ENCODE measurements at places on chromosomes 1 and 21.

DNA sequence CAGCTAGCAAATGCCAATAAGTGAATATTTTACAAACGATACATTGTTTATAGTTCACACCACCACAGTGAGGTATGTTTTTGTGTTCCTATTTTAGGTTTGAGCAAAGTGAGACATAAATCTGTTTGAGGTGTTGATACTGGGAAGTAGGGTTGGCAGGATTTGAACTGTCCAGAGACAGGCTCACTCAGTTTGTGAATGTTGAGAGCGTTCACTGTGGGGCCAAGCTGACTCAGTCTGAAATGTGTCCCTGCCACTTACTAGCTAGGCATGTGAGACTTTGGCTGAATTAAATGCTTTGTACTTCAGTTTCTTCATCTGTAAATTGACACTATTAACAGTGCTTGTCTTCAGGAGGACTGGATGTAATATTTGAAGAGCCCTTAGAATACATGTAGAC, 35.1 kb downstream of the DIRAS3 start:
- no peak for DNase-seq

- no peak for DNase-seq
Measured at GRCh38 chr1:94927405-94928175, 680 bp upstream of the CNN3 start.

GRCh38 chr1:25577134-25577920, 33.9 kb downstream of the LDLRAP1 start:
- DNase-seq: no peak

- no peak for DNase-seq
Measured at GRCh38 chr1:226680653-226681052, 58.4 kb downstream of the ITPKB start.

DNA sequence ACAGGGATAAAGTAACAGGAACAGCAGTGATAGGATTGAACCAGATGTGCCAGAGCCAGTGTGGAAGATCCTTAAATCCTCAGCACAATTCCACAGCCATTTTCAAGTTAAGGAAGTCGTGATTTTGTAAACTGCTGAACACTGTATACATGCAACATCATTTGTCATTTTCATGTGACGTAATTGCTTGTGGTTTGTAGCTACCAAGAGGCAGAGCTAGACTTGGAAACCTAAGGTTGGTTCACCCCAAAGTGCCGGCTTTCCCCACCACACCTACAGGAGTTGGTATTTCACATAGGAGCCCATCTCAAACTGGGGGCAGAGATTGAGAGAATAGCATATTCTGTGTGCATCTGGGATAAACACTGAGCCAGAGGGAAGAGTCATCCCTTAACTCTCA, 113.9 kb downstream of the CAPN8 start:
- no peak for DNase-seq

DNA sequence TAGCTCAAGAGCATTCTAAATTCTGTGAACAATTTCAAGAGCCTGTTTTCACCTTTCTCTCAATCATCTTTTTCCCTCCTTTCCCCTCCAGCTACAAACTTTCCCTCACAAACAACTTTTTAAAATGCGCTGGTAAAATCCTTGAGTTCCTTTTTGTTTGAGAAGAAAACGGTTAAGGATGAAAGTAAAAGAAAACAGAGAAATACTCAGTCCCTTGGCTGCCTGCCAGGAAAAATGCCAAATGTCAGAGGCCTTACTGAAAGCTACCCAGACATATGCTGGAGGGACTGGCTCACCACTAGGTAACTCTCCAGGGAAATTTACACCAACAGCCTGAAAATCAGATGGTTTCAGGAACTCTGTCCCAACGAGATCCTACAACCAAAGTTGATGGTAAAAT, 11.0 kb upstream of the SERBP1 start:
- no peak for DNase-seq

GRCh38 chr21:25837533-25838265, 102.9 kb downstream of the GABPA start:
- no peak for DNase-seq

DNA sequence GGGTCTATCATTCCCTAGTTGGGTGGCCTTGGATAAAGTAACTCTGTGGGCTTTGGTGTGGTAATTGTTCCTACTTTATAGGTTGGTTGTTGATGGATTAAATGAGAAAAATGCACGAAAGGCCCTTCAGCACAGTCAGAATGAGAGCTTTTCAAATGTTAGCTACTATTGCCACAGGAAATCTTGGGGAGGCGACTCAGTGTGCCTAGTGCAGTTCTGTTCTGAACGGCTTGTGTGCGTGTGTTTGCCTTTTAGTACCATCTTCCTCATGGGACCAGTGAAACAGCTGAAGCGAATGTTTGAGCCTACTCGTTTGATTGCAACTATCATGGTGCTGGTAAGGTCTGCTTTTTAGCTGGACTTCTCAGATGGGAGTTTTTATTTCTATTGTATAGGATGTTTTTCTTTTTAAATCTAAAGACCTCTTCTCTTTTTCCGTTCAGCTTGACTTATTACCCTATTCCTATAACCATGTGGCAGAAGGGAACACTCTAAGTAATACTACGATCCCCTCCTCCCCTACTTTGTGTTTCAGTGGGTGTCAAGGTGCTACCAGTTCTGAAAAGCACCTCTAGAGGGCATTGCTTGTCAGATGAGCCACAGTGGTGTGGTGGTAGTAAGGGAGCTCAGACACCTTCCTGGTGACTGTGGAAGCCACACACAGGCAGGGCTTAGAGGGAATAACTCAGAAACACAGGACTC, 9.2 kb downstream of the SFT2D2 start:
- peak; percentile 54 for DNase-seq

DNA sequence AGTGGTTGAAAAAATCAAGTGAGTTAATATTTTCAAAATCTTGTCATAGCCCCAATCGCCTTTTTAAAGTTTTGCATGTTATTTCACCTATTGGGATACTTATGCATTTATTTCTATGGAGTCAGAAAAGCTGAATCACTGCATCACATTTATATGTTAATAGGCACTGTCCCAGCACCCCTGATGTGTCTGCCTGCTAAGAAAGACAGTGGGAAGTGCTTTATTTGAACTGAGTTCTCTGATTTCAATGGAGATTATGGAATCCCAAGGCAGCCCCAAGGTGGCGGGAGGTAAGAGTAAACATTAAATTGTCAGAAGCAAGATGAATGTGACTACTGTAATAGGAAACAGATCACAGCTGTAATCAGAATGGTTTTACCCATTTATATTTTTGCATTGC, 2225.7 kb downstream of the NCAM2 start:
- DNase-seq: no peak

GRCh38 chr1:150516616-150517015, 1.1 kb downstream of the FALEC start:
- no peak for DNase-seq

DNA sequence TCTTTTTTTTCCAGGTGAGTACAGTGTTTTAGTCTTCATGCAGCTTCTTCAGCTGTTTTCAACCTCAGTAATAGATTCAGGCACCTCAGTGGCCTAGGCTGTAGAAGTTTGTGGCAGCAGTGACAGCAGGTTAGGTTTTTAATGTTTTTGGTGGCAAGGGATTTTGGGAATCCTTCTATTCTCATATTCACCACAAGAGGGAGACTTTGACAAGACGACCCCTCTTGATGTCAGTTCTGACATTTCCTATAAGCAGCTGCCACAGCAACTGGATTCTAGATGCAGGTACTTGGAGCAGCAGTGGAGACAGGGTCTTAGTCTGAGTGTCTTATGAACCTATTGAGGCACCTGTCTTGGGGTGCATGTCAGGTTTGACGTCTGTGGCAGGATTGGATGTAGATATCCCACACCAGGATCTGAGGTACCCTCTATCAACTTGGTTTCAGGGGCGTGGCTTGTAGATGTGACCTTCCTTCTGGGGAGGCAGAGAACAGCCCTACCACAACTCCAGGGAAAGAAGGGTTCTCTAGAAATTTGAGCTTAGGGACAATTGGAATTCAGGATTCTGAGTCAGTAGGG, 1104.2 kb upstream of the TMPRSS15 start:
- DNase-seq: no peak

DNA sequence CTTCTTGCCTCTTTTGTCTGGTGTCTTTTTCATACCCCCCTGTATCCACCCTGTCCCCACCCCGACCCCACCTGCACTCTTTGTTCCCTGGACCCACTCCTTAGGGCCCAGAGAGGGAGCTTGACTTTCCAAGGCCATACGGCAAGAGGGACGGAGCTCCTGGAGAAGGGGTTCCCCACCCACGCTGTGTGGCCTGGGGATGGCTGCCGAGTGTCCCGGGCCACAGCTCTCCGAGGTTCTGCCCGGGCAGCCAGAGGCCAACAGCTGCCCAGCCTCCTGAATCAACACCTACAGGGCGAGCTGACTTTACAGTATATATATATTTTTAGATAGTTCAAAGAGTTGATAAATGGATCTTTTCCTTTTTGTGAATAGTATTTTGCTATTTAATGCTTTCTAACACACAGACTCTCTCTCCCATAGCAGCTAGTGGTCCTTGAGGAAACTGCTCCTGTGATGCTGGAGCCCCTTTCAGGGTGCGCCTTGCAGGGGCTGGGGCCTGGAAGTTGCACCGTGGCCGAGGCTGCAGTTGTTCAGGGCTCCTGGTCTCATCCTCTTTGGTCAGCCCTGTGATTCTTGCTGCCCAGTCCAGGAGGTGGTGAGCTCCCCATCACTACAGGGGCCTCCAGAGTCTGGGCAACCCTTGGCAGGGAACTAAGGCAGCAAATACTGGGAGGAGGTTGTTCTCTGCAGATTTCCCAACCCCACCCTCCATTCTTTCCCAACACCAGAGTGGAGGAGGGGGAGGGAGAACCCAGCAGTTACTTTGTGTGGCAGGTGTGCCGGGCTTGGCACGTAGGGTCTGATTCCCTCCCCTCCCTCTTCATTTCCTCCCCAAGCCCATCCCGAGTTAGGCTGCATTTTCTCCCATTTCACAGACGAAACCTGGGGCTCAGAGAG, 321.6 kb downstream of the PTPRU start:
- DNase-seq: no peak

DNA sequence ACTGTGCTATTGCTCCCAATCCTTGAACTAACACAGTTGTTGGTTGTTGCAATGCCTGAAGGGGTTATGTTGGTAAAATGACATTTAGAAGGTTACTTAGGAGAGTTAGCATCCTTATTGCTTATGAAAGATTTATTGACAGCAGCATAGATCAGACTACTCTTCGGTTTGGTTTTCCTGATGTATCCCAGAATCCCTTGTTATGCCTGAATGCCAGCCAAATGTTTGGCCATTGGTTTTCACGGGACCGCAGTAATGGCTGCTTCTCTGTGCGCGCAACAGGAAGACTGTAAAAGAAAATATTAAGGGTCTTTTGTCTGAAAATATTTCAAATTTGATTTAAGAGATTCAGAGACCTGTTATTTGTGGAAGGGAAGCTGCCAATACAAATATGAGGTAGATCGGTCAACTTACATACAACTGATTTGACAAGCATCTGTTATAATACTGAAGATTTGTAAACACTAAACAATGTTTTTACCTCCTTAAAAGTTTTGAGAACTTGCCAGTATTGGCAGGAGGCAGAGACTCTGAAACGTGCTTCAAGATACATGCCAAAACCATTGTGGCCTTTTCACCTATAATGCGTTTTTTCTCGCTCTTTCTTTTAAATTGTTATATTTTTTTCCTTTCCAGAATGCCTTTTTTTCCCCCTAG, 8.3 kb downstream of the NFIA start:
- no peak for DNase-seq

DNA sequence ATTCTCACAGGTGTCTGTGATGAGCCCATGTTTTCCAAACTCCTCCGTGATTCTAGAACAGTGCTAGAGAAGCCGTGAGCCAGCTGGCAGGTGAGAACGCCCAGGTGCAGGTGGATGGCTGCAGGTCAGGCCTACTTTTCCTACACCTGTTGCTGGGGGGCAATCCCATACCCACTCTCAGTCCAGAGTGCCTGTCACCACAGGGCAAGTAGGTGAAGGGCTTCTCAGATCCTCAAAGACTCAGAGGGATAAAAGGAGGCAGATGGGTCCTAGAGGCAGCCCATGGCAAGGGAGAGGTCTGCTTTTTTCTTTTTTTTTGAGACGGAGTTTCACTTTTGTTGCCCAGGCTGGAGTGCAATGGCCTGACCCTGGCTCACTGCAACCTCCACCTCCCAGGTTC, 50.7 kb upstream of the H6PD start:
- DNase-seq: no peak

- no peak for DNase-seq
Measured at GRCh38 chr1:116152577-116152943, 41.4 kb downstream of the MAB21L3 start.

GRCh38 chr21:31405604-31406003, 61.5 kb upstream of the TIAM1 start:
- DNase-seq: no peak

GRCh38 chr1:76075188-76075489, 593 bp downstream of the ST6GALNAC3 start:
- DNase-seq: no peak

DNA sequence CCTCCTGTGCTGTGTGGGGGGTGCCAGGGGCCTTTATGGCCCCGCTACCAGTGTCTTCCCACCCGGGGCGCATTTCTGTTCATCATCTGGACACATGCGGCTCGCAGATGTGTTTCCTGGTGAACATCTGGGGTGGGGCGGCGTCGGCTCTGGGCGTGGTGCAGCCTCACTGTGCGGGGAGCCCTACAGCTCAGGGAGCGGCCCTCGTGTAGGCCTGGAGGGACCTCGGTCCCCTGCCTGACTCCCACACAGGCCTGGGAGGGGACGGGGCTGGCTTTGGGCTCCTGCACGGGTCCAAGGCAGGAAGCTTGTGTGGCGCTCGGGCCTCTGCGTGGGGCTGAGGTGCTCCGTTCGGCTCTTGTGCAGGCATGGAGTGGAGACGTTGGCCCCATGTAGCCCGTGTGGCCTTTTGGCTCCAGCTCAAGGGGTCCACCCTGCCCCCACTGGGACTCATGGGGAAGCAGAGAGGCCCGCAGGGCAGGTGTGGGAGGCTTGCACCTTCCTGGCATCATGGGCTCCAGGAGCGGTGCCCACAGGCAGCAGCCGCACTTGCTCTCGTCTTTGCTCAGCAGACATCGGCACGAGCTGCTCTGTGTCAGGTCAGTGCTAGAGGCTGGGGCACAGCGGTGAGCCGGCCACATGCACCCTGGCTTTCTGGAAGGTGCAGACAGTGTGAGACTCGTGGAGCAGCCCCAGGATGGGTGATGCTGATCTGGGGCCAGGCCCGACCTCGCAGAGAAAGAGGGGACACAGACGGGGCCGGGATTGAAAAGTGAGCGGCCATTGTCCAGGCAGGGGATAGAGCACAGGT, 90.1 kb upstream of the ACTRT2 start:
- no peak for DNase-seq

DNA sequence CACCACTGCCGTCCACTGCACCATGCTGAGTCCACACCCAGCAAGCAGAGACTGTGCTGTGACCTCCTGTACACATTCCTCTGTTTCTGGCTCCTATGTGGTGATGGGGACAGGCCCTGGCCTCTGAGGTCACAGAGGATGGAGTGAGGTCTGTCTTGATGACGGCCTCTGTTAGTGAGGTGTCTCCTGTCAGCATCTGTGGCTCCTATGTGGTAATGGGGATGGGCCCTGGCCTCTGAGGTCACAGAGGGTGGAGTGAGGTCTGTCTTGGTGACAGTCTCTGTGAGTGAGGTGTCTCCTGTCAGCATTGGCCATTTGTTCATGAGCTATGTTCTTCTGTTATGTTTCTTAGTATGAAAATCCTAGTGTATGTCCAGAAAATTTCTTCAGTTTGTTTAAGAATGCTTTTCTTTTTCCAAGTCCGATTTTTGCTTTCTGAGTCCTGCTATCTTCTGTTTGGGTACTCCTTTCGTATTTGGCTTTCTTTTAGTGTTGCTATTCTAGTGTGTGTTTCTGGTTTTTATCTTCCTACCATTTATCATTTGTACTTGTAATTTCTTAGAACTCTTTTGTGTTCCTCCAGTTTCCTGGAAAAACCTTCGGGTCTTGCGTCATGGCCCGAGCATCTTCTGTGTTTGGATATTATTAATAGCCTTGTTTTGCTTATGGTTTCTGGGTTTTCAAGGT, 13.4 kb downstream of the SNAP47 start:
- no peak for DNase-seq

- peak; percentile 9 for DNase-seq
Measured at GRCh38 chr1:200154069-200154767, 126.7 kb downstream of the NR5A2 start.

Data from H54 (cell line).